Motor neuron (in vitro differentiated cells): ENCODE measurements at places on chromosomes 7 and 10. TPM values are rescaled to one million over a fixed set of nuclear protein-coding genes. Genes with fewer than 3 reads are reported as not detected.

DNA sequence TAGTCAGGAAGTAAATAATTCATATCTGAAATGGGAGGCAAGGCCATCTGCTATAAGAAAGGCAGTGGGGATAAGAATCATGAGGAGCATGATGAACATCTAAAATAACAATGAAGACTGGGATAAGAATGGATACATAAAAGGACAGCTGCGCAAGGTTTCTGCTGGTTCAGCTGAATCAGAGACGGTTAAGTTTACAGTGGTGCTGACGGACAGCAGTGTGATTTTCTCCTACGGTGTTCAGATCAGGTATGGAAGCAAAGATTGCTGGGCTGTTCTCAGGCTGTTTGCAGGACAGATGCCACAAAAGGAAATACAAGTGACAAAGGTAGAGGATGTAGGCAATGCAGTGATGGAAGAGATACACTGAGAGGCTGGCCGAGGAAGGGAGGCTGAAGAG, 8.4 kb downstream of the CYCS start:
- ATAC-seq = no peak

DNA sequence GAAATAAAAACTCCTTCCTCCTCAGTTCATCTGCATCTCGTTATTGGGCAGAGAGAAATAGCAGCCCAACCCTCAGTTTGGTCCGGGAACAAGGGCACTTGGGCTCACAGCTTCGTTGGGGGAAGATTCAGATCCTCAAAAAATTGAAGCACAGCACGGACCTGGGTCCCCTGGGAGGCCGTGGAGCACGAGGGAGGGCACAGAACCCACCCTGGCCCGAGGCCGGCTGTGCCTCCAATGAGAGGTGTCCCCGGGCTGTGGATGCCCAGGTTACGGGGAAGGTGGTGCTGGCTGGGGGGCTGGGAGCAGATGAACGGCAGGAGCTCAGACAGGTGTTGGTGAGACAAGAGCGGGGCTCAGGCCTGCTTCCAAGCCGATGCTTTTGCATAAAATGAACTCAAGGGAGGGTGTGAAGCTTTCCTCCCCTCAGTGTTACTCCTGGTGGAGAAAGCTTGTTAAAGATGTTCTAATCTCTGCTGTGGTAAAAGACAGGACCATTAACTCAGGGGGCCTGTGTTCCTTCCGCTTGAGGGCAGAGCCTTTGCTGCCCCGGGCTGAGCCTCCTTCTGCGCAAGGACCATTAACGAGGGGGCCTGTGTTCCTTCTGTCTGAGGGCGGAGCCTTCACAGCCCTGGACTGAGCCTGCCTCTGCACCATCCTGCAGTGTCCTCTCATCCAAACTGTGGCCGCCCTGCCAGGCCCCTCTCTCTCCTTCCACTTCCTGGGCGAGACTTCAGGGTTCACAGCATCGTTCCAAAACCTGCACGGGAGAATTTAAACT, 302.2 kb downstream of the ADARB2 start:
- peak; percentile 85 for ATAC-seq

- peak; percentile 43 for ATAC-seq
These were observed 598 bp downstream of the JAZF1 start for GRCh38 chr7:28180031-28180363.

DNA sequence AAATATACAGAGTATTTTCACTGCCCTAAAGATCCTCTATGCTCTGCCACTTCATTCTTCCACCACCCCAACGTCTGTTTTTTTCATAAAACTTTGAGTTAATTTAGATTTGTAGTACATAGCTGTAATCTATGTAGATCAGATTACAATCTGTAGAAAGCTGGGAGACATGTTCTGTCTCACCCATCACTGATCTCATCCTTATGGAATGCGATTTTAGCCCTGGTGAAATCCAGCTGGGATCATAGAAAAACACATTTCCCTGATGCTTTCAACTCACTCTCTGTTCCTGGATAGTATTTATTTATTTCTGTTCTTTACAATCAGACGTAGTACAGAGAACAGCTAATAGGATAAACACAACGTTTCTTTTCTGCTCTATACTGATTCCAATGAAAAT, 521.0 kb downstream of the KIF20B start:
- no peak for ATAC-seq

GRCh38 chr7:124489925-124490324, 275.7 kb downstream of the GPR37 start:
- ATAC-seq = no peak

DNA sequence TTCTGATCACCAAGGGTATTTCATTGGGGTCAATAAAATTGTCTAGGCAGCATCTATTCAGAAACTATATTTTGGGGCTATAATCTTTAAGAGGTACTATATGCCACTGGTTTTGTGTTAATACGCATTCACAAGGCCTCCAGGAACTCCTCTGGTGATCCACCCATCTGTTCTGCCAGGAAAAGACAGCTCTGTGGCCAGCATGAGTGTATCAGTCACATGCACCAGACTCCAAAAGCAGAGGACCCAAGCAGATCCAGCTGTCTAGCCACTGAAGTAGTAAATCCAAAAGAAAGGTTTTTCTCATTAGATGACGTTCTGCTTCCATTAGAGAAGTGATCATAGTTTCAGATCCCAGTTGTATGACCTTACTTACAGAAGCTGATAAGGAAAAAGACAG, 199.6 kb upstream of the CELF2 start:
- ATAC-seq = peak; percentile 97

DNA sequence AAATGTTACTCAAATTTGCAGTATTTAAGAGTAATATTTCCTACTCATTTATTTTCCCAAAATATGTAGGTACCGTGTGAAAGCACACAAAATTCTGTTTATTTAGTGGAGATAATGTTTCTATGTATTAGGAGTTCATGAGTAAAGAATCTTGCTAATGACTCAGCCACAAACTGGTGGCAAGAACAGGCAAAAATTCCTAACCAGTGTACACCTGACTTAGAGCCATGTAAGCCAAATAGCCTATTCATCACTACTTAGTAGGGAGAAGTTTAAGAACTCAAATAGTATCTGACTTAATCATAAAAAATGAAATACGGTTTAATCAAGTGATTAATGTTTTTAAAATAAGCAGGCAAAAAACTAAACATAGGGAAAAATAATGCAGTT, 169.0 kb downstream of the SRPK2 start:
- ATAC-seq = peak; percentile 14

GRCh38 chr7:12788171-12788570, 100.7 kb downstream of the ARL4A start:
- no peak for ATAC-seq

DNA sequence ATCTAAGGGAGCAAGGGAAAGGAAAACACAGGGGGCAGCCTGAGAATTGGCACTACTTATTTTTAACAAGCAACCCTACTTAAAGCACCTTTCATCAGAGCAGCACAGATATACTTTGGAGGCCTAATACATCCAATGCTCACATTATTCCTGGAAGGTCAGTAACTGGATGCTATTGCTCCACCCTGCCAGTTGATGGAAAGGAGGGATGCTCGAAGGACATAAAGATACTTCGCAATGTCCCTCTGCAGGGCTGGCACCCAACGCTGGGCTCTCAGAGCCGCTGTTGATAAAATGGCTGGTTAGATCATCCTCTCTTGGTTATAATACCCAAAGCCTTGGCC, 307.9 kb upstream of the AOAH start:
- peak; percentile 37 for ATAC-seq

DNA sequence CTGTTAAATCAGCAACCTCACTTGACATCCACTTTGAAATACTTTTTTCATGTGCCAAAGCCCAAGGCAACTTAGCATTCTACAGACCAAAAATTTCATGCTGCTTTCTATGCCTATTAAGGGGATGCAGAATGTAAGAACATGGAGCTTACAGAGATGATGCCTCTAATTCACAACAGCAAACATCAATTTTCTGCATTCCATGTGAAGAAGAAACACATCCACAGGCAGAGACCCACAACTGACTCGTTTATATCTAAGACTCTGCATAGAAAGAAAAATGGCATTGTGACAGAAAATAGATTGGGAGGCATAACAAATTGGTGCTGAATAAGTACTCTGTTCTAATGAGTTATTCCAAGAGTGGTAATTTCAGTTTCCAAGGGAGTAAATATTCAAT, 107.6 kb downstream of the SGMS1 start:
- ATAC-seq = no peak

DNA sequence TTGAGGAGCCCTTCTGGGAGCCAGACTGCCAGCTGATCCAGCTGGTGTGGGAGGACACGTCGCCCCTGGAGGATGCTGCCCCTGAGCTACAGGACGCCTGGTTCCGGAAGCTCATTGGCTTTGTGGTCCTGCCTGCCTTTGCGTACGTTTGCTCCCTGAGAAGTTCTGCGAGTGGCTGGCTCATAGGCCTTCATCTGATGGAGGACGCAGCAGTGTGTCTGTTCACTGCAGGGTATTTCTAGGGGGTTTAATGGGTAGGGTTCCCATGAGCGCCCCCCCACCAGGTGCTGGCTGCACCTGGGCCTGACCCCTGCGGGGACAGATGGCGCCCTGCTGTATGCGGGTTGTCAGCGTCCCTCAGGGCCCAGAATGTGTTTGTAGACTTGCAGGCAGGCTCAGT, 5.0 kb downstream of the PAOX start:
- no peak for ATAC-seq

DNA sequence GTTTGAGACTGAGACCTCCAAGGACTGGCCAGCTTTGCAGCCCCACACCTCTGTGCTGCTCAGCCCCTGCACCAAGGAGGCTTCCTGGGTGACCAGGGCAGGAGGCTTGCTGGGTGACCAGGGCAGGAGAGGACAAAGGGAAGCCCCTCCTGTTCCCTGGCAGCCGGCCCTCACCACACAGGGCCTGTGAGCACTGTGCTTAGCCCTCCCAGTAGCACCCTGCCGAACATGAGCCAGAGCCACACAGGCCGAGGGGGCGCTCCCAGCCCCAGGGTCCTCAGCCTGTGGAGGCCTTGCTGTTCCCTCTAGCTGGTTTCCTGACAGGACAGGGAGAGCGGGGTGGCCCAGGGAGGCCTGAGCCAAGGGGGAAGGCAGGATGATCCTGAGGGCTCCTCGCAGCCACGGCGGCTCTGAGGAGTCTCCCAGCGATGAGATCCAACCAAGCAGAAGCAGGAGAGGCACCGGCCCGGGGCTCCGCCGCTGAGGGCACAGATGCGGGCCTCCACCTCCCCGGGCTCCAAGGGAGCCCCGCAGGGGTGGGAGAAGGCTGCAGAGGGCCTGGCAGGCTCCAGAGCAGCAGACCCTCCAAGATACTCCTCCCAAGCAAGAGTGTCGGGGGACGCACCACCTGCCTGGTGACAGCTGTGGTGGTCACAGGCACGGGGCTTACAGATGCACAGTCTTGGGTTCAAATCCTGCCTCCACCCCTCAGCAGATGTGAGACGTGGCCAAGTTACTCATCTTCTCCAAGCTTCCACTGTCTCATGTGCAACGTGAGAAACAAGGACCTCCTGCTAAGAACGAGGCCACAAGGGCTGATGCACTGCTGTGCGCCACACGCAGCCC, 22.5 kb downstream of the WDR86 start:
- no peak for ATAC-seq

DNA sequence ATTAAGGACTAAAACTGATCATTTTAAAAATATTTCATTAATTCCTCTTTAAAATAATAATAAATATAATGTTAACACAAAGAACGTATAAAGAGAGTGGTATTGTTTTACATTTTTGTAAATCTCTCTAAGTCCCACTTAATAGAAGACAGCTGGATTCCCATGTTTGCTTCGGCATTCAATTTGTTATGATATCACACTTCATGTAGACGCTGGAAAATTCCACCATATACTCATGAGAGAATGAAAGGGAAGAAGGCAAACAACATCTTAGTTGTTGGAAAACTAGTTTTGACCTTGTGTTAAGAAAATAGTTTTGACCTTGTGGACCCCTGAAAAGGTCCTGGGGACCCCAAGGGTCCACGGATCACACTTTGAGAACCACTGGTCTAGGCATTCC, 85.3 kb upstream of the MGMT start:
- ATAC-seq = no peak

DNA sequence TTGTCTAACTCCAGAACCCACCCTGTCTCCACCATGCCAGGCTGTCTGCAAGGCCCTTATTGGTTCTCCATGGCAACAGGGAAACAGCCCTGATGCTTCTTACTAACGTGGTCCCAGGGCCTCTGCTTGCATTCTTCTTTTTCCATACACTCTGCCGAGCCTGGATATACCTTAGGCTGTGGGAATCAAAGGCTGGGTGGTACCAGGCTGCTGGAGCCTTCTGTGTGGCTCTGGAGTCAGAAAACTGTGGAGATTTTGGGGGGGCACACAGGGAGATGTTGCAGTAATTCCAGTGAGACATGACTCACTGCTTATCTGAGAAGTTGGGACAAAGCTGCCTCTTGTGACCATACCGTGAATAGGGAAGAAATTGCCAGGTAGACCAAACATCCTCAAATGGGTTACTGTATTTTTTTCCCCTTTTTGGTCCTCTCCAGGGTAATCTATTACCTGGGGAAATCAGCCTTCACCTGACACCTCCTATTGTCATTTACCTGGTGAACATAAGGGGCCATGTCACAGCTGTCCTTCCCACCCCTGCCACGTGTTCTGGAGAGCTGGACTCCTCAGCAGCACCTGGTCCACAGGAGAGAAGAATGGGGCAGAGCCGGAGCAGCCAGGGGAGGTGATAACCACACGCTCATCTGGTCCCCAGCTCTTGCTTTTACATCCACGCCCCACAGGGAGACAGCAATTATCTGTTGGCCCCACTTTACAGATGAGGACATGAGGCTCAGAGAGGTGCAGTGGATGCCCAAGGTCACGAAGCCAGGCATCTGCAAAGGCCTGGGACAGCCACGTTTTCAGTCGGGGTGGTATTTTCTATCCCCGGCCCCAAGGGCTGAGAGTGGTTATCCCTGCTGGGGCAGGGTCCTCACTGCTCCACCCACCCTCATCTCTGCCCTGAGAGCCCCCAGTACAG, 4.6 kb downstream of the CHST3 start:
- no peak for ATAC-seq

CALML3 gene
- total RNA-seq = 0.18 and 0.21 TPM in 2 replicates

ANK3 gene
- total RNA-seq = 12.6 and 12.8 TPM in 2 replicates

AP3M1 gene
- 41.2 and 44.7 TPM in 2 replicates for total RNA-seq

LRRC4 gene
- 6.9 and 7.2 TPM in 2 replicates for total RNA-seq

ADAMTS14 gene
- total RNA-seq = 1.4 and 2.2 TPM in 2 replicates

AGBL3 gene
- 1.9 and 2.7 TPM in 2 replicates for total RNA-seq

WDR91 gene
- 10.0 and 21.6 TPM in 2 replicates for total RNA-seq

RBP3 gene
- 0.24 and 0.28 TPM in 2 replicates for total RNA-seq

SGCE gene
- 76.0 and 76.3 TPM in 2 replicates for total RNA-seq

PTPN20 gene
- 0.81 TPM in 1 of 2 replicates, not detected in the other for total RNA-seq
